ENCODE measurements at places on chromosomes 3 and 15.

DNA sequence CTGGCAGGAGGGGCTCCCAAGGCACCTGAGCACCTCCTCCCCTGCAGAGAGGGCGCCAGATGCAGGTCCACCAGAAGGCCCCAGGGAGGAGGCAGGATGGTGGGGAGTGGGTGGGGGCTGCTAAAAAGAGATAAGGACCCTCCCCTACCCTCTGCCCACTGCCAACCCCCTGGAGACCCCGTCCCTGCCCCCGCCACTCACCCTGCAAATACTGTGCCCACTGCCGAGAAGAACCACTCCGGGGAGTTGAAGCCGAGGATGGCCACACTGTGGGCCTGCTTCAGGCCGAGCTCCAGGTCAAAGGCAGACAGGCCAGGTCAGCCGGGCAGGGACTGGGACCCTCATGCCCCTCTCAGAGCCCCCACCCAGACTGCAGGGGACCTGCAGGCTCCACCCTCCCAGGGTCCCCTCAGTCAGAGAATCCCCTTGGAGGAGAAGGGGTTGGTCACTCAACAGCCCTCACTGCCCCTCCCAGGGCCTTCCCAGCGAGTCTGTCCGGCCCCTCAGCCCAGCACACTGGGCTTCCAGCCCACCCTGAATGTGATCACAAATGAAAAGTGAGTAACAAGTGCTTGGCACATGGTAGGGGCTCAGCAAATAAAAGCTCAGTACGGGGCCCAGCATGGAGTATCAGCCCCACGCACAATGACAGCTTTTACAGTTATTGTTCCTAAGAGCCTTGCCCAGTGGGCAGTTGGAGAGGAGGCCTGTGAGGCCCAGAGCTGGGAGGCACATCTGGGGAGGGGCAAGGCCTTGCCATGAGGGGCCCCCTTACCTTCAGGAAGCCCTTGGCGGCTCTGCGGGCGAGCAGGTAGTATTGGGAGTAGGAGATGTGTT lies 40.4 kb downstream of the ACSBG1 start:
- DNase-seq = no peak

DNA sequence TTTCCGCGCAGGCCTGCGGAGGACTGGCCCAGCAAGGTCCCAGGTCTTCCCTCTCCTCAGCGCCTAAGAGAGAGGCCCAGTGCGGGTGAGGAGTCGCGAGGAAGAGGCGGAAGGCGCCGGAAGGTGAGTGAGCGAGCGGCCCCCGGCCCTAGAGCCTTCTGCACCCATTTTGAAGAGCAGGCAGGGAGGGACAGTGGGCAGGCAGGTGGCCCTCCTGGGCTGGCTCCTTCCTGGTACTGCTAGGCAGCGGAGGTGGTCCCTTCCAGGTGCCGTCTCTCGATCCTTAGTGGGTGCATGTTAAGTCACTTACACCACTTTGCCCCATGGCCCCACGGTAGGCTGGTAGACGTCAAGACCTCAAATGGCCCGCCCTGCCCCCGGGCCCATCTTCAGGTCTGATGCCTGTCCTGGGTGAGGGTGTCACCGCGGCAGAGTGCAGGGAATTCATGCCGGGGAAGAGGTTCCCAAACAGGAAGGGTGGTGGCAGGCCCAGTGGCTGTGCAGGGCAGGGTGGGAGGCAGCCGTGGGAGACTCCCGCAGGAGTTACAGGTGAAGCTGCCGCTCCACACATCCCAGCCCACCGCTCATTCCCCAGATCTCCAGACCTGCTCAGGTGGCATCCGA lies 14.4 kb downstream of the PAK6 start:
- no peak for DNase-seq

GRCh38 chr15:48785195-48785594 lies 25.7 kb downstream of the CEP152 start:
- no peak for DNase-seq

DNA sequence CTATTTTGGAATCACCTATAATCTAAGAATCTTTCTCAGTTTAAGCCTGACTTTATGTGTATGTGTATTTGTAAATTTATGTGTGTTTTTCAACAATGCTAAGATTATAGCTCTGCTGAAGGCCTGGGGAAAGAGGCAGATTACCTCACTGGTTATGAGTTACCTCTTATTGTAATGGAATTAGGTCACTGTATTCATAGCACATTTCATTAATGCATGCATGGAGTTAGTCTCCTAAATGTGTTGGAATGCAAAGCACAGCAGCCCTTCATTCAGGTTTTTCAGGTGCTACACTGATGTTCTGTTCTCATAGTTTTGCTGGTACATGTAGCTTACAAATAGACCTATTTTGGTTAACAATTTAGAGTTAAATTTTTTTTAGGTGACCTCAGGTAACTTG lies 9.5 kb downstream of the GPR87 start:
- DNase-seq = no peak

DNA sequence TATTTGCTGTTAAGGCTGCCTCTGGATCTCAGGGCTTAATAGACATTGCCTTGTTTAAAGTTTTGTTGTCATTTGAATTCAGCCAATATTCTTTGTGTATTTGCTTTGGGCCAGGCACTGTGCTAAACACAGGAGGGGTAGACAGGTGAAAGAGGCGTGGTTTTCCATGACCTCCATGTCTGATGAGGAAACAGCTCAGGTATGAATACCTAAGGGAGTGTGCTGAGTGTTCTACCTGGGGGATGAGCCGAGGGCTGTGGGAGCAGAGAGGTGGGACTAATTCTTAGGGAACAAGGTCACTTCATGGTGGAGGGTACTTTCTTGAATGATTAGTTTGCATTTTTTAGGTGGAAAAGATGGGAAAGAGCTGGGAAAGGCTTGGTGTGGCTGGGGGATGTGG lies 108.2 kb downstream of the THSD4 start:
- no peak for DNase-seq

DNA sequence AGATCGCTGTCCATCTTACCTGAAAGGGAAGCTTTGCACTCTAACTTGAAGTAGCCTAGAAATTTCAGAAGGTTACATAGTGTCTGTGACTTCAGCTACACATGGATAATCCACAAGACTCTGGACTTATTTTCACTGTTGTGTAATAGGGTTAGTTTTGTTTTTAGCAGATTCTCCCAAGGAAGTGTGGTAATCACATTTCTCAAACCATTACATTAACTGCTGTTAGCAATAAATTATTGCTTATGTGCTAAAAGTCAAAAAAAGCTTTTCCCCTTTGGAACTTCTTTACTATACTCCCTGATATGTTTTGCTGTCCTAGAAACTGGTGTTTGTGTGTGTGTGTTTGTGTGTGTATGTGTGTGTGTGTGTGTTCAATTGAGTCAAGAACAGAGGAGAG lies 351.8 kb upstream of the TPRG1 start:
- no peak for DNase-seq
